ENCODE measurements at places on chromosomes 13 and 19.

GRCh38 chr13:103236213-103236612 lies 170.0 kb upstream of the SLC10A2 start:
- DNase-seq, result no peak

- no peak for DNase-seq
Observed at GRCh38 chr13:48783181-48783630, 129.5 kb downstream of the CYSLTR2 start.

GRCh38 chr13:20404488-20405222 lies 121.0 kb downstream of the CRYL1 start:
- no peak for DNase-seq

- no peak for DNase-seq
Observed at GRCh38 chr13:111864566-111864965, 202.4 kb upstream of the SOX1 start.

GRCh38 chr19:55830656-55831055 lies 1.1 kb downstream of the NLRP11 start:
- no peak for DNase-seq

DNA sequence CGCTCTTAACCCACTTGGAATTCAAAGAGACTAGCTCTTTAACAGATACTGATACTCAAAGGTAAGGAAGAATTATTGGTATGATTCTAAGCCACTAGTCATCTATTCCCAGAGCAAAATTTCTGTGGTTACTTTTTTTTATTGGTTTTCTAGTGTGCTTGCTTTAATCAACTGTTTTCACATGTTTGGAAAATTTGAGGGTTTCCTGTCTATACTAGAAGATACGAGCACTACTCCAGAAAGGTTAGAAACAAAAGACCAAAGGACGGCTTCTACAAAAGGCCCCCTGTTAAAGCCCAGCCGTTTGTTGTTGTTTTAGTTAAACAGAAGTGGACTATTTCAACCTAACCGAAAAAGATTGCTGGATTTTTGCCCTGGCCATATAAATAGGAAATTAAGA lies 18.5 kb upstream of the LPAR6 start:
- no peak for DNase-seq

GRCh38 chr19:15248106-15248505 lies 15.9 kb upstream of the EPHX3 start:
- DNase-seq, result no peak

- DNase-seq, result no peak
Observed at GRCh38 chr19:47176071-47176626, 45.5 kb downstream of the SAE1 start.

- no peak for DNase-seq
Observed at GRCh38 chr13:38661010-38661675, 25.7 kb upstream of the FREM2 start.

DNA sequence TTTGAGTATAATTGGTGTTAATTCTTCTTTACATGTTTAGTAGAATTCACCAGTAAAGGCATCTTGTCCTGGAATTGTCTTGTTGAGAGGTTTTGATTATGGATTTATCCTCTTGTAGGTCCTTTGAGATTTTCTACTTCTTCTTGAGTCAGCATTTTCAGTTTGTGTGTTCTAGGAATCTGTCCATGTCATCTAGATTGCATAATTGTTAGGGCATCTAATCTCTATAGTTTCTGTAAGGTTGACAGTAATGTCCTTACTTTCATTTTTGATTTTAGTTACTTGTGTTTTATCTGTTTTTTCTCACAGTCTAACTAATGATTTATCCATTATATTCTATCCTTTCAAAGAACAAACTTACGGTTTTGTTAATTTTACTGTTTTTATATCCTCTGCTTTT lies 492.0 kb downstream of the FGF9 start:
- DNase-seq, result no peak

DNA sequence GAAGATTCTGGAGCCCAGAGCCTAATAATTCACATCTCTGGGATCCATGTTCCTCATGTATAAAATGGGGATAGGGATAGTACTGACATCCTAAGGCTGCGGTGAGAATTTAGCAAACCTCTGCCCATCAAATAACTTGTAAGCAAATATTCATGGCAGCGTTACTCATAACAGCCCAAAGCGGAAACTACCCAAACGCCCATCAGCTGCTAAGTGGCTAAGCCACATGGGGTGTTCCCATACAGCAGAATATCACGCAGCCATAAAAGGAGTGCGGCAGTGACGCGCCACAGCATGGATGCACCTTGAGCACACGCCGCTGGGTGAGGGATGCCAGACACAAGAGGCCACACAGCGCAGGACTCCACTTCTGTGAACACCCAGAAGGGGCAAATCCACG lies 19.7 kb downstream of the VRK3 start:
- DNase-seq, result no peak

- DNase-seq, result no peak
Observed at GRCh38 chr19:16385296-16385695, 60.7 kb downstream of the KLF2 start.

GRCh38 chr13:27360562-27360961 lies 63.9 kb upstream of the GTF3A start:
- DNase-seq, result no peak

GRCh38 chr13:23871616-23872220 lies 17.5 kb downstream of the MIPEP start:
- DNase-seq, result peak; percentile 1

DNA sequence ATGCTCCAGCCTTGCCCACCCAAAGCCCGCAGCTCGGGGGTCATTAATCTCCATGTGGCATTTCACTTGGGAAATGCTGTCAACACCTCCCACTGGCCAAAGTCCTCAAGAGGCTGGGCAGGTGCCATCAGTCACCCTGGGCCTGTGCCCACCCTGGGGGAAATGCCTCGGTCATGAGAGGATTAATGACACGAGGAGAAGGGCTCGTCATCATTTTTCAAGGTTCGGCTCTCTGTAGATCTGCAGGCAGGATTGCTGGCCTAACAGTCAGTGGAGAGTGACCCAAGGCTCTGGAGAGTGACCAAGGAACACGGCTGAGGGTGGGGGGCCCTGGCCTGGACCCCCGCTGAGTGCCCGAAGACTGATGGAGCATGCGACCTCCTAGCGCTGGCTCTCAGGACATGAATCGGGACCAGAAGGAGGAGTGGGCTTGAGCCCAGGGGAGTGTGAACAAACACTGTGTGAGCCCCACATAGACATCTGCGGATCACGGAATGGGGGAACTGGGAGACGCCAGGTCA lies 15.2 kb upstream of the KCTD15 start:
- no peak for DNase-seq

DNA sequence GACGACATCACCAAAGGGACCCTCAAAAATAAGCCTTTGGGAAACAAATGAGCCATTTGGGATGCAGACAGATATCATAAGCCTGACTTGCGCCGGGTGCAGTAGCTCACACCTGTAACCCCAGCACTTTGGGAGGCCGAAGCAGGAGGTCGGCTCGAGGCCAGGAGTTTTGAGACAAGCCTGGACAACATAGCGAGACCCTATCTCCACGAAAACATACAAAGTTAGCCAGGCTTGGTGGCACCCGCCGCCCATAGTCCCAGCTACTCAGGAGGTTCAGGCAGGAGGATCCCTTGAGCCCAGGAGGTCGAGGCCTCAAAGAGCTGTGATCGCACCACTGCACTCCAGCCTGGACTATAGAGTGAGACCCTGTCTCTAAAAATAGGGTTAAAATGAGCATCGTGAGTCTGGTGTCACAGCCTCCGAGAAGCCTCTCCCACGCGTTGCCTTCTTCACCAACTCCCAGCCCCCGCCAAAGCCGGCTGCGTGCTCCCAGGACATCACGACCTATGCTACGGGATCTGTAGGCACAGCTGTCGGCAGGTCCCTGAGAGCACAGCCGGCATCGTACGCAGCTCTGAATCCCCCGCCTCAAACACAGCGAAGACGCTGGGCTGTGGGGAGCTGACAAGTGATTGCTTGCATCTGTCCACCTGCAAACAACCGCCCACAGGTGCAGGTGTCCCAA lies 1.6 kb downstream of the REXO1 start:
- no peak for DNase-seq

GRCh38 chr19:10353793-10354391 lies 14.5 kb upstream of the ICAM3 start:
- DNase-seq, result no peak

DNA sequence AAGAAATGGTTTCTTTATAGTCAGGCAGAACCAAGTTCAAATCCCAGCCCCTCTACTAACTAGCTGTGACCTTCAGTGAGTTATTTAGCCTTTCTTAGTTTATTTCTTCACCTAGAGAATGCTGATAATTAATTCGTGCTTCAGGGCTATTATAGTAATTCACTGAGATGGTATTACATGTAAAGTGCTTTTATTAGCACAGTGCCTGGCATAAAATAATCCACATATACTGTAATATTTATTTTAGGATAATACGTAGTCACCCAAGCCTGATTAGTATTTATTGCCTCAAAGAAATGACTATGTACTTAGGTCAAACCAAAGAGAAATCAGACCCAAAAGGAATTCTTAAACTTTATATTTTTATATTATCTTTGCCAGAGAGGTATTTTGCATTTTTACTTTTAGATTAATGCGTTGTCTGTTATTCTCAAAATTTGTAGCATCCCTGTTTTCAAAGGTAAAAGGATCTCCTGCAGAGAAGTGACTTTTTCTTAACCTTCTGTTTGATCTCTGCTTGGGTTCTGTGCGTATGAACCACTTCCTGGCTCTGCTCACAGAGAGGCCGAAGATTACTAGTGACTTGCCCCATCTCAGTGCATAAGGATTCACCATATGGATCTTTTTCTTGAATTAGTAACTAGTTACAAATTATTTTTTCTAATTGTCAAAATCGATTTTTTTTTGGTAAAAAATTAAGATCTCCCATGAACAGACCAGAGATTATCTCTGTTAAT lies 19.7 kb downstream of the UBAC2 start:
- DNase-seq, result no peak

- no peak for DNase-seq
Observed at GRCh38 chr13:50400035-50400726, 384.9 kb downstream of the KCNRG start.

DNA sequence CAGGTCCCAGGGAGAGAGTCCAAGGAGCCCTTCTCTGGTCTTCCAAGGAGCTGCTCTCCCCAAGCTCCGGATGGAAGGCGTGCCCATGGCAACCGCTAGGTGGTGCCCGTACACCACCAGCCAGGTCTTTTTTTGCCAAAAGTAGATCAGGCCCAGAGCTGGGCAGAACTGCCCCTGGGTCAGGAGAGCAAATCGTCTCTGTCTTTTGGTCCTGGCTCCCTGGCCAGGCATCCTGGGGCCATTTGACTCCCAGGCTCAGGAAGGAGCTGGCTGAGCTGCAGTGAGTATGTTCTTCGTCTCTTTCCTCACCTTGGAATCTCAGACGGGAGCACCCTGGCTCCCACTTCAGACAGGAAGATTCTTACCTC lies 24.6 kb upstream of the BCL3 start:
- DNase-seq, result peak; percentile 91

GRCh38 chr19:35107545-35107944 lies 8.1 kb upstream of the FXYD3 start:
- DNase-seq, result peak; percentile 88

DNA sequence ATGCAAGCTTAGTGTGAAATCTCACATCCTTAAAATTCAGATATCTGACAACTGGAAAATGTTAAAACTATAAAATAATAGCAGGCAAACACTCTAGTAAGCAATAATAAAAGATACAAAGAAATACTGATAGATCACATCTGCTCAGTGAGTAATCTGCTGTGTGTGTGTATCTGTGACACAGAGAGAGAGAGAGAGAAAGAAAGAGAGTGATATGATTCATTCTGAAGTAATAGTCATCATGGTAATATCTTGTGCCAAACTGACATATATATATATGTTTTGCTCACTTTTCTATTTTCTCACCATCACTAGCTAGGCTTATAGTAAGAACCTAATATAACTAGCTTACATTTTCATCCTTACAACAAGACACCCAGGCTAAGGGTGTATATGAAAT lies 288.0 kb upstream of the SLITRK6 start:
- DNase-seq, result no peak

DNA sequence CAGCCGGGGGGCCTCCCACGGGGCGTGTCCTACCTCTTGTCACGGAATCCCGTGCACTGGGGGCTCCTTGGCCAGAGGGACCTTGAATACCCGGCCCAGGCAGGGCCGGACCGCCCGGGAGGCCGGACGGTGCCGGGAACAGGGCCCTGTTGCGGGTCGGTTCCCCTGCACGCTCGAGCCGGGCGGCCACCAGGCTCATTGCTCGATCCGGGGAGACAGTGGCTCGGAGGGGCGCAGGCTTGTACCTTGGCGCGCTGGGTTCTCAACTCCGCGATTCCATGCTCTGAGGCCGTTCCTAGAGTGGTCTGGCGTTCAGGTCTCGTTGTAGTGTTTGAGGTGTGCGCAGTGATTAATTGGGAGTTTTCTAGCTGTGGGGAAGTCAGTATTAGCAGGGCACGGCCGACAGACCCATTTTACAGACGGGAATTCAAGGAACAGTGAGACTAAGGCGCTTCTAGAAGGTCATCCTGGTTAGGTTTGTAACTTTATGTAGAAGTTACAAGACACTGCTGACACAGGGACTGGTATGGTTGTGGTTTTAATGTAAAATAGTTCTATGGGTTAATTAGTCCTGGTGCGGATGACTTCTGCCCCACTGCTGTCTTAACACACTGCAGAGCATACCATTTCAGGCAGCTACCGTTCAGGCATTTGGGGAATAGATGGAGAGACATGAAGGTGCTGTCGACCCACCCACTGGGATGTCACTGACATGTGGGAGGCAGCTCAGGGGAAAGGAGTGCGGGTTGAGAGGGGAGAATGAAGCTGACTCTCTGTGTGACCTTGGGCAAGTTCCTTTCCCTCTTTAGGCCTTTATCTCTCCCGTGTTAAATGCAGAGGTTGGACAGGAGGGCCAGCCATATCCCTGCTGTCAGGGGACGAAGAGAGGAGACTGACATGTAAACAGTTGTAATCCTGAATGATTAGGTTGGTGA lies 592 bp downstream of the CLPTM1 start:
- no peak for DNase-seq

DNA sequence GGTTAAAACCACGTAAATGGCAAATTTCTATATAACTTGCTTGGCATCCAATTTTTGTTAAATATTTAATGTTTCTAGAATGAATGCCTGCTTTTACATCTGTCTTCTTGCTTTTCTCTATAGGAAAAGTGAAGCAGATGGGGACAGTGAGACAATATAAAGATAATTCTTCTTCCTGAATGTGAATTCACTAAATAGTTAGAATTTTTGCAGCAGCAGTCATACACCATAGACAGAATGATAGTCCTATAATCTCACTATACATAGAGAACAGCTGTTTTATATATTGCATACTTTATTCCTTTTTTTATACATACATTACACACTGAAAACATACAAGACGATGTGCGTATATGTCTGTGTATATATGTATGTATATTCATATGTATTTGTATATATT lies 1127.3 kb downstream of the PCDH9 start:
- DNase-seq, result no peak

GRCh38 chr13:99651016-99651415 lies 149.7 kb downstream of the TM9SF2 start:
- DNase-seq, result no peak
